Aorta (tissue), 5 donors: ENCODE measurements at places on chromosomes 5 and 9. TPM values are rescaled to one million over a fixed set of nuclear protein-coding genes. Genes with fewer than 3 reads are reported as not detected.
A peak's percentile ranks its signal among the peaks of the same experiment; 100 is the strongest.

MPDZ gene
- 96.5 TPM for total RNA-seq

FBP2 gene
- not detected for total RNA-seq

ADRA1B gene
- total RNA-seq, result 16.0 TPM

GABRA6 gene
- total RNA-seq, result not detected

OSMR gene
- 150 TPM for total RNA-seq

PCDHGA9 gene
- 8.2 TPM for total RNA-seq

TAL2 gene
- total RNA-seq, result not detected

SERF1A gene
- 5.9 TPM for total RNA-seq

SH3GL2 gene
- not detected for total RNA-seq

PCDHB13 gene
- 4.2 TPM for total RNA-seq

DNA sequence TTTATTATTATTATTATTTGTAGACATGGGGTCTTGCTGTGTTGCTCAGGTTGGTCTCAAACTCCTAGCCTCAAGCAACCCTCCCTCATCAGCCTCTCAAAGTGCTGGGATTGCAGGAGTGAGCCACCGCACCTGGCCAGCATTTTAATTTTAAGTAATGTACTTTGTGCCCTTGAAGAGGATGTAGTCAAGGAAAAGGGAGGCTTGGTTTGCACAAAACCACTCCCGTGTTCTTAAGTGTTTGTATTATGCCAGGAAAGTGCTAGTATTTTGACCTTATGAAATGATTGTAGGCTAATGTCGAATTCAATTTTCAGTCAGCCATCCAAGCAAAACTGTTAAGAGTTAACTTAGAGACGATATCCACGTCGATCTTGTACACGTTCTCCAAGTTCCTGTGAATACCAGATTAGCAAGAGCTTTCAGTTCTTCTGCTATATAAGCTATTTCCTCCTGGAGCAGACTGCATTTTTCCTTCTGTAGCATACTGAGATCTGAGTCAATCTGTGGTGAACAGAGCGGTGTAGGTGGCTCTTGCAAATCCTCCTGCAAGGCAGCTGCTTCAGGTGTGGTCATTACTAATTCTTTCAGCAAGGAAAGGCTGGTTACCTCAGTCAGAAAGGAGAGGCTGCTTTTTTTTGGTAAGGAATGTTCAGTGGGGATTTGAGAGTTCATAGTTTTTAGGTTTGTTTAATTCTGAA is 23.7 kb downstream of the CCDC171 start:
- no peak for DNase-seq

DNA sequence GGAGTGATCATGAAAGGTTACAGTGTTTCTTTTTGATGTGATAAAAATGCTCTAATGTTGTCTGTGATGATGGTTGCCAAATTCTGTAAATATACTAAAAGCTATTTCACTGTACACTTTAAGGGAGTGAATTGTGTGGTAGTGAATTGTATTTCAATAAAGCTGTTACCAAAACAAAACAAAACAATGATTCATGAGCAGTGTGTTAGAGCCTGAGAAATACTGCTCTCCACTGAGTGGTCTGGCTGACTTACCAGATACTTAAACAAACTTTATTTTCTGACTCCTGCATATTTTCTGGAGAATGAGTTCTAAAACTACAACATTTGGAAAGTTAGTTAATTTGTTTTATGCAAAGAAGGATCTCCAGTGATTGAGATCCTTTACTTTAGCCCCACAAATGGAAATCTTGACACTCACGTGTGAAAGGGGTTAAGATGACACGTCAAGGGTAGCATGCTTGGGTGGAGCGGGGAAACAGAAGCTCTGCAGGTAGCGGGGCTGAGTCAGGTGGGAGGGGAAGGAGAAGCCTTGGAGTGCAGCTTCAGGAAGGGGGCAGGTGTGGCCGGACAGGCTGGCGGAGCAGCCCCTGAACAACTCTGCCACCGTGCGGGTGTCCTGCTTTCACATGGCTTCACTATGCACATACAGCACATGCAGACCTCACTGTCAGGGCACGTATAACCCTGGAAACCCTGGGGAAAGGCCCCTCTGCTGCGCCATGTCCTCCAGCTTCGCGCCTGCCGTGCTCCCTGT is 256.7 kb downstream of the IRX1 start:
- no peak for DNase-seq

- peak; percentile 45 for DNase-seq
These were observed 86.5 kb upstream of the NEURL1B start for GRCh38 chr5:172554562-172554961.

DNA sequence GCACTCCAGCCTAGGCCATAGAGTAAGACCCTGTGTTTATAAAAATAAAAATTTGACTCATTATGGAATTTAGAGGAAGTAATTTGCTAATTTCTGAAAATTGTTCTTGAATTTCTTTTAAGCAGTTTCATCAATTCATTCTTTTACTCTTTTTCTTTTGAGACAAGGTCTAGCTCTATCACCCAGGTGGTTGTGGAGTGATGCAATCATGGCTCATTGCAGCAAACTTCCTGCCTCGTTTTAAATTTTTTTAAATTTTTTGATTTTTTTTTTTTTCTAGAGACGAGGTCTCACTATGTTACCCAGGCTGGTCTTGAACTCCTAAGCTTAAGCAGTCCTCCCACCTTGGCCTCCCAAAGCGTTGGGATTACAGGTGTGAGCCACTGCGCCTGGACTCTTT is 3.1 kb upstream of the CAMLG start:
- no peak for DNase-seq

- no peak for DNase-seq
These were observed 462.1 kb upstream of the GRAMD2B start for GRCh38 chr5:125961150-125961549.

GRCh38 chr5:52554293-52554692 is 233.4 kb upstream of the ITGA1 start:
- DNase-seq, result no peak

DNA sequence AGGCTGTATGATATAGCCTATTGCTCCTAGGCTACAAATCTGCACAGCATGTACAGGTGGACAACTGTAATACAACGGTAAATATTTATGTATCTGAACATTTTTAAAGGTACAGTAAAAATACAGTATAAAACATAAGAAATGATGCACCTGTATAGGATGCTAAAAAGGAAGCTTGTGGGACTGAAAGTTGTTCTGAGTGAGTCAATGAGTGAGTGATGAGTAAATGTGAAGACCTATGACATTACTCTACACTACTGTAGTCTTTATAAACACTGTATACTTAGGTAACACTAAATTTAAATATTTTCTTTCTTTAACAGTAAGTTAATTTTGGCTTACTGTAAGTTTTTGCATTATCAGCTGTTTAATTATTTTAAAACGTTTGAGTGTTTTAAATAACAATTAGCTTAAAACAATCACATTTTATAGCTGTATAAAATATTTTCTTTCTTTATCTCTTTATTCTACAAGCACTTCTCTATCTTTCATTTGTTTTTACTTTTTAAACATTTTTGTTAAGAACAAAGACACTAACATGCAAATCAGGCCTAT is 28.1 kb downstream of the CDH18 start:
- no peak for DNase-seq

GRCh38 chr9:105331160-105331559 is 86.7 kb downstream of the SLC44A1 start:
- no peak for DNase-seq

- no peak for DNase-seq
These were observed 77.8 kb downstream of the FGF1 start for GRCh38 chr5:142608081-142608480.

DNA sequence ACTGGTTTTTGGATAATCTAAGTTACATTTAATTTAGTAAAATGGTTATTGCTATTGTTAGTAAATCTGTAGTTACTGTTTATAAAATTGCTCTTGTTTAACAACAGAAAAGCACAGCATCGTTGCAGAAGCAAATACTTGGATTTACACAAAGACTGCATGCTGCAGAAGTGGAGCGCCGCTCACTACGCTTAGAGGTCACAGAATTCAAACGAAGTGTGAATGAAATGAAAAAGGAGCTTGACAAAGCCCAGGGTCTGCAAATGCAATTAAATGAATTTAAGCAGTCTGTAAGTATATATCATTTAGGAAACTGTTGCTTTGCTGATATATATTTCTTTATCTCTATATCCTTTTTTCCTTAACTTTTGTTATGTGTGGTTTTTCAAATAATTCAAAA is 226.0 kb downstream of the CCDC171 start:
- no peak for DNase-seq

DNA sequence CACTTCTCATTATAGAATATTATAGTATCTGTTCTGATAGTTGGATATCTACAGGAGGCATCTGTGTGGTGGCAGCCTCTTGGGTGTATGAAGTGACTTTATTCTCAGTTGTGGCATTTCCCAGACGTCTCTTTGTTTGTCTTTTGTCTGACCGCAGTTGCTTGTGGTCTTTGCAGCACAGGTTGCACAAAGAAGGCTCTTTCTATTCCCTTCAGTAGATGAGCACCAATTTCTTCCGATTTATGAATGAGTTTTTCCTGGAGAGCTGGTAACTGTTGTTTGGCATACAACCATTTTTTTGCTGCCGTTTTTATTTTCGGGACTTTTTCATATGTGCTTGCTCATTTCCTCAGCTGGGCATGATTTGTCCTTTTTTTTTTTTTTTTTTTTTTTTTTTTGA is 56.4 kb upstream of the MYO10 start:
- no peak for DNase-seq

GRCh38 chr9:133991964-133992779 is at the start of gene VAV2:
Gene VAV2 (minus strand): TSS chr9:133992324. CDS start chr9:133992278, 46 bp downstream.
- peak; percentile 76 for DNase-seq

DNA sequence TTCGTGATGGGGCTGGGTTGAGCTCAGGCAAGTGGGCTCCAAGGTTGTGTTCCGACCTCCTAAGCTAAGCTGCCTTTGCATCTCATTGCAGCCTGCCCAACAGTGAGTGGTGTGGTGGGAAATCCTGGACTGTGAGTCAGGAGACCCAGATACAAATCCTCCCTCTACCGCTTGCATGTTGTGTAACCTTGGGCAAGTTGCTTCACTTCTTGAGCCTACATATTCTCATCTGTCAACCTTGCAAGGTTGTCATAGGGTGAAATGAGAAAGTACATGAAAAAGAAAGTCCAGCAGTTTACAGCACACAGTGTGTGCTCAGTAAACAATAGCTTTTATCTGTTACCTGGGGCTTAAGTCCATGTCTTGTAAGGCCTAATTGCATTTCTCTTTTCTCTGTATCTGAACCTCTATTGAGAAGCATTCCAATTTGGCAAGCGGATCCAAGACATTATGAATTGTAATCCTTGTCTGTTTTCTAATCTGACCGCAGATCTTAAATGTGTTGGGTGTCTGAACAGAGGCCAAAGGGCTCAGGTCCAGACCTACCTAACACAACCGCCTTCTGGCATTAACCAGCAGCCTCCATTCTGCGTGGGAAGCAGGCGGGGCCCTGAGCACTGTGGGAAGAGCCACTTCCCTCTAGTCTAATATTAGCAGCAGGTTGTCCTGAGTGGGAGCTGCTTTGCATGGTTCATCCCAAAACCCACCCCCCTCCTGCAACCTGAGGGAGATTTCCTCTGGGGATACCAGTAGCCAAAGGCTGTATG is 1.8 kb upstream of the GALNT12 start:
- no peak for DNase-seq

- no peak for DNase-seq
These were observed 1.1 kb downstream of the RALGDS start for GRCh38 chr9:133119846-133120500.

- no peak for DNase-seq
These were observed 610.4 kb upstream of the CDH10 start for GRCh38 chr5:25255128-25255527.

GRCh38 chr5:154523709-154524108 is 45.7 kb upstream of the HAND1 start:
- no peak for DNase-seq

GRCh38 chr9:27791311-27791710 is 218.0 kb upstream of the C9orf72 start:
- no peak for DNase-seq

GRCh38 chr5:40991168-40991980 is 79.8 kb downstream of the MROH2B start:
- no peak for DNase-seq

- peak; percentile 72 for DNase-seq
These were observed 60.5 kb downstream of the MAP1B start for GRCh38 chr5:72167804-72168203.

- DNase-seq, result no peak
These were observed 68.8 kb upstream of the LRRC70 start for GRCh38 chr5:62509806-62510205.
